ENCODE measurements at places on chromosomes 2 and 18.

DNA sequence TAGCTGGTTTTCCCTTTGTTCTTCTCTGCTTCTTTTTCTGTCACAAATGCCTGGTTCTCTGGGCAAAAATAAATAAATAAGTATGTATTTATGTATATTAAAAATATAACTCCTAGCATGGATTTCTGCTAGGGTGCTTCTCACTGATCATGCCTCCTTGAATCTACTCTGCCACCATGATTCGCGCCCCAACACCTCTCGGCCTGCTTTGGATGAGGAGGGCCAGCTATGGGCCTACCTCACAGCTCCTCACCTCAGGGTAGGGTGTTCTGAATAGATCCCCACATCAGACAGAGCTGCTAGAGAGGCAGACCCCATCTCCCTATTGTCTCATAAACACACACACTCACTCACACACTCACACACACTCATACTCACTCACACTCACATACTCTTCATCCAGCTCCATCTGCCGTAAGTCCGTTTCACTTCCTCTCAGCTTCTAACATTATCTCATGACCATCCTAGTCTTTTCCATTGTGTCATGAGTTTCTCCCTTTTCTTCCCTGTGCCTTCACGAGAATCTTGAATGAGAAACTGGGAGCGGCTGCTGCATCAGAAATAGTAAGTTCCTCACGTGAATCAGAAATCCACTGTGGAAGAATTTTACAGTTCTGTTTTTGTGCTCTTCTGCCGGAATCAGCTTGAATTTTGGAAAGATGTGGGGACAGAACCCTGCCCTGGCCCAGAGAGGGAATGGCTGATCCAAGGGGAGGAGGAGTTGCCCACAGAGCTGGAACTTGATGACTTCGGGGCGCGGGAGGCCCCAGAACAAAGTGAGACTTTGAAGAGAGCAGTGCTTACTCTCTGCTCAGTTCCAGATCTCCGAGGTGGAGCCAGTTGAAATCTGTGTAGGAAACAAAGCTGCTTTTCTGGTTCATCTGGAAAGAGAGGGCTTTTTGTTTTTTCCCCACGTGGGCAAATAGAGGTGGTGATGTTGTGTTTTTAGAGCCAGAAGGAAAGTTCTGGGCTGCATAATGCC is 20.9 kb downstream of the ANXA4 start:
- DNase-seq, result peak; percentile 73

DNA sequence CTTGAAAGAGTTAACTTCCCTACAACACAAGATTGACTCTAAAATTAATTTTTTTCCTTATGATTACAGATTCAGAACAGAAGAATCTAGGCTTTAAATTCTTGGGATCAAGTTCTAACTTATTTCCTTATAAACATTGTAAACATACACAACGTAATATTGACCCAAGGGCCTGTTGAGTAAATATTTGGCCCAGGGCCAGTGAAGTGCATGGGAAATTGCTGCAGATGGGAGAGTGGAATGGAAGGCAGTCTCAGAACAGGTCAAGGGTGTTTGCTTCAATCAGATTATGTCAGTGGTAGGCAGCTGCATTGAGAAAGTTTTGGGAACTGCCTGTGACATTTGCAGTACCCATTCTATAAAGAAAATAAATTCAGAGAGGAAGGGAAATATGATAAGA is 137.6 kb downstream of the MYO1B start:
- no peak for DNase-seq

DNA sequence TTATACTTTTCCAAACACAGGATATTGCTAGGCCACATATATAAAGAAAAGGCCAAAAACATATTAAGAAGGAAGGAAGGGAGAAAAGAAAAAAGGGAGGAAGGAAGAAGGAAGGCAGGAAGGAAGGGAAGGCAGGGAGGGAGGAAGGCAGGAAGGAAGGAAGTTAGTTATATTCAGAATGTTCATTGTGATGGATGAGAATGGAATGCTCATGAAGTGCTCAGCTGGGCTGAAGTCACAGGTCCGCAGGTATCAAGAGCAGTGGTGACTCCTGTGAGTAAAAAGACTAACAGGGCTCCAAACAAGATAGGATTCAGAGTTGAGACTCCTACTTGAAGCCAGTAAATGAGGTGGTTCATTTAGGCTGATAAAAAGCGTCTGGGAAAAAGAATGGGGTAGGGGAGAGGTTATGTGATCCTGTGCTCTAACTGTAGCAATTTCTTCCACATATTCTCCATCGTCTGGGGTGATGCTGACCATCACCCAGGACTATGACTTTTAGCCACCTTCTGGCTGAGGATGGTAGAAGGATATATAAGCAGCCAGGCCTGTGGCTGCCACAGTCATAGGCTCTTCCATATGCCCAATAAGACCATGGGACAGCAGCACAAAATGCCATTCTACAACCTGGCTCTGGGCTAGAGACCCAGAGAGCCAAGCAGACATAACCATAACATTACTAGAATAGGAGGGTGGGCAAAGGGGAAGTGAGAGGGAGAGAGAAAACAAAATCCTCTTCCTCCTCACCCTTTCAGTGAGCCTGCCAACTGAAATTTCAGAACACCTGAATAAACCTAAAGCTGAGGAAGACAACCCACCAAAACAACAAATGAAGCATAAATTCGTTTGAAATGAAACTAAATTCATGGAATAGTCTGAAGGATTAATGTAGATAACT is 173.2 kb downstream of the MYO3B start:
- DNase-seq, result no peak

DNA sequence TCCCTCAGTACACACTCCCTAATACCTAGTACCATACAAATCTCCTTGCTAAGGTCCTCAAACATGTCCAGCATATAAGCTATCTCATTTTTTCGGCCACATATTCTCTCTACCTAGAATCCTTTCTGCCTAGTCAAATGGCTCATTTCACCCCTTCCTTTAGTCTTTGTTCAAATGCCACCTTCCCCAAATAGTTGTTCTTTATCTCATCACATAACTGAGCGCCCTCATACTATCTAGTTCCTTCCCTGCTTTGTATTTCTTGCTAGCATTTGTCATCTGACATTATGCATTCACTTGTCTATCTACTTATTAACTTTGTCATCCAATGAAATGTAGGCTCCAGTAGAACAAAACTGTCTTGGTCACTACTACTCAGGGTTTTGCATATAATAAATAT is 35.5 kb downstream of the RPRD1A start:
- DNase-seq, result no peak

DNA sequence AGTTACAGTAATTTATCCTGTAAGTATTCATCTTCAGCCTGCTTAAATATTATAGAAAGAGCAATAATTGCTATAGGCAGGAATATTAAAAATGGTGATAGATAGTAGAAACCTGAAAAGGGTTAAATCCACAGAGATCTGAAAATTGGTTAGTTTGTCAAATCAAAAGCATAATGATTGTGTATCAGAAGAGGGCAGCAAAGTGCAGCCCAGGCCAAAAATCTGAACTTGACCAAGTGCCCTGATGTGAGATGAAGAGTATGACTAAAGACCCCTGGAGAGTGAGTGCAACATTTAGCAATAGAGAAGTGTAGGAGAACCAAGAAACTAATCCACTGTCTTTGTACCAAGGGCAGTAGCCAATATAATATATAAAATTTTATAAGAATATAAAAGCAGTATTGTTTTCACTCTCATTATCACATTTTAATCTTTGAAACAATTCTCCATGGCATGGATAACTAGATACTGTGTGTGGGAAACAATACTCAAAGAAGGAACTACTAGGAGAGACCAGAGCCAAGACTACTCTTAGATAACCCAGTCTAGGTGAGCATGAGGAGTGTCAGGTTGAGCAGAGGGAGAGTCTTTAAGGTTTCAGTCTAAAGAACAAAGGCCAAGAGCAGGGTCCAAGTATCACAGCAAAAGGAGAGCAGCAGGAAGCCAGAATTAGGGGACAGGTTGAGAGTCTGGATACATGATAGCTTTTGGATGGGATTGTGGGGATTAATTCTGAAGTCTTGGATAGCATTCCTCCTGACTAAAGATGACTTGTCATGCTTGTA is 148.7 kb downstream of the CALCRL start:
- no peak for DNase-seq

GRCh38 chr2:47237375-47238334 is 82.5 kb upstream of the STPG4 start:
- DNase-seq, result no peak

GRCh38 chr2:239255628-239256349 is 145.0 kb downstream of the HDAC4 start:
- peak; percentile 48 for DNase-seq

DNA sequence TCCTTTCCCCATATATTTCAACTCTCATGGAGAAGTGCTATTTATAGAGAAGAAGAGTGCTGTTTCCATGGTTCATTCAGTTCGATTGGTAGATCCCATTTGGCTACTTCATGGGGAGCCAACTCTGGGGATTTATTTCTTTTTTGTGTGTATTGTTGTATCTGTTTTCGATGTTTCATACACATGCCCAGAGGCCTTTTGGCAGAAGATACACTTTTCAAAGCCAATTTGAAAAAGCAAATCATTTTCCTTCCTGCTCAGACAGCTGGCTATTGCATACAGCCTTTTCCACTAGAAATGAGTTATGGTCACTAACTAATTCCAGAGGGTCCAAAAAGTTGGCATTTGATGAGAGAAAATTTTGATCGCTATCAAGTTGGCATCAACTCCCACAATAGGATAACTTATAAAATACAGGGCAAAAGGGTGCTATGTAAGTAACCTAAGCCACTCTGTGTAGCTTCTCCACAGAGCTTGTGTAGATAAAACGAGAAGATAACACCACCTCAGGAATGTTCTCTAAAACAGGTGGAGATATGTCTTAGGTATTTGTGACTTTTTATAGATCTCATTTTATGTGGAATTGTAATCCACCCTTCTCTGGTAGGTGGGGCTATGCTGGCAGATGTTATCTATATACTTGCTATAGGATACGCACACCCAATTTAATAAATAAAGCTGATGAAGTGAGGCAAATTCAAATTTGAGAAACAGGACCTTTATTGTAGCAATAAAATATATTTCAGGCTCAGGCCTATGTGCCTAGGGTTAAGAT is 798.5 kb downstream of the SATB2 start:
- peak; percentile 2 for DNase-seq

DNA sequence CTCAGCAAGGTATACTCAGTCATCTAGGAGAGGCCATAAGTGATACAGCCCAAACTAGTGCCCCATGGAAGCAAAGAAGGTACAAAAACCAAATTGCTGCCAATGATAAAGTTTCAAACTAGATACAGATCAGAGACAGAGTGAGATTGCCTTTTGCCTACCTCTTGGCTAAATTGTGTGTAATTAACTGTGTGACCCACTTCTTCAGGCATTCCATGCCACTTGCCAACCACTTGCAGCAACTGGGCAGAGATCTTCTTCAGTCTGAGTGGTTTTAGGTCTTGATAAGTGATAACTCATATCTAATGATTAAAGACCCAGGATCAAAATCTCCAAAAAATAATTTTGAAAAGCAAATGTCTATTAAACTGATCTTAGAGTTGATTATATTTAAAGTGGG is 21.1 kb upstream of the NABP1 start:
- DNase-seq, result no peak

DNA sequence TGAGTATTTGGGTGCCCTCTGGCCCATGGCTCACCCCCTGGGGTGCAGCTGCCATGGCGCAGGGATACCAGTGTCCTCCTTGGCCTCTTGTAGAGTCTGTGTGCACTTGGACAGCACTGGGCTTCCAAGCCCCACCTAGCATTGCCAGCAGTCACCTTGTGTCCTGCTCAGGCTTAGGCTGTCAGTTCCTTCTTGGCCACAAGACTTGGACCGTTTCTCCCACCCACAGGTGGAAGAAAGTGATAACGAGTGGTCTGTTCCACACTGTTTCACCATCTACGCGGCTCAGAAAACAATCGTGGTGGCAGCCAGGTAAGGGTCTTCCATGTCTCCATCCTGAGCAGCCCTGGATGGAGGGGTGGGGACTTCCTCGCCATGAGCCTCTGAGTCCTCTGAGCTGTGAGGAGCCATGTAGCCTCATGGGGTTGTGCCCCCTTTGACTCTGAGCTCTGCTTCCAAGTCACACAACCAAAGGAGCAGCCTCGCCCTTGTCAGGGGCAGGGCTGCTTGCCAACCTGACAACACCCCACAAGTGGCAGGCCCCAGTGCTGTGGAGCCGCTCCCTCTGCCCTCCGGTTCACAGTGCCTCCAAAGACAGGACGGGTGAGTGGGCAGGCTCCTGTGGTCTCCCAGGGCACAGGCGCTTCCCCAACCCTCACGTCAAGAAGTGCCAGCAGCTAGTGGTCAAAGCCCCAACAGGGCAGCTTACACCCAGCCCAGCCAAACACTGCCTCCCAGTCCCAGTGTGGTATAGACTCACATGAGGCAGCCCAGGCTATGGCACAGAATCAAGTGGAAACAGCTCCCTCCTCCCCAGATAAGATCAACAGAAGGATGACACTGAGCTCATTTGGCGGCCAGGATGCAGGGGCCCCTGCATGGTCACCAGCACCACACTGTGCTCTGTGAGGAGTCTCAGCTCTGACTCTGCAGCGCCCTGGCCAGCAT is 18.4 kb downstream of the STK25 start:
- DNase-seq, result no peak

GRCh38 chr18:36255072-36255698 is 42.3 kb upstream of the FHOD3 start:
- DNase-seq, result no peak

DNA sequence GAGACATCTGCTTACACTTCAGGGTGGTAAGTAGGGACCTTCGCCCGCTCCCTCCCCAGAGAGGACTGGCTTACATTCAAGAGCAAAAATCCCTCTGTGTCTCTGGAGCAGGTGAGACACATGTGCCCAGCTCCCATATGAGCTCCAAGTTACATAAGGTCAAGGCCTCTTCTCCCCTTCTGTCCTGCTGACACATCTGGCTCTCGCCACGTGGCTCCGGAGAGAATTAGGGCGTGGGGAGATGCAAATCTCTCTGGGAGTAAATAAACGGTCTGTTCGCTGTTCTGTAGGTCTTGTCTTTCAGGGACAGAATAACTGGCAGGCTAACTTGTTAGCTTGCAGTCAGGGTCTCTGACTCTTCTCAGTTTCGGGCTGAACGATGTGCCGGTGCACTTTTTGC is 16.2 kb downstream of the MRO start:
- no peak for DNase-seq

DNA sequence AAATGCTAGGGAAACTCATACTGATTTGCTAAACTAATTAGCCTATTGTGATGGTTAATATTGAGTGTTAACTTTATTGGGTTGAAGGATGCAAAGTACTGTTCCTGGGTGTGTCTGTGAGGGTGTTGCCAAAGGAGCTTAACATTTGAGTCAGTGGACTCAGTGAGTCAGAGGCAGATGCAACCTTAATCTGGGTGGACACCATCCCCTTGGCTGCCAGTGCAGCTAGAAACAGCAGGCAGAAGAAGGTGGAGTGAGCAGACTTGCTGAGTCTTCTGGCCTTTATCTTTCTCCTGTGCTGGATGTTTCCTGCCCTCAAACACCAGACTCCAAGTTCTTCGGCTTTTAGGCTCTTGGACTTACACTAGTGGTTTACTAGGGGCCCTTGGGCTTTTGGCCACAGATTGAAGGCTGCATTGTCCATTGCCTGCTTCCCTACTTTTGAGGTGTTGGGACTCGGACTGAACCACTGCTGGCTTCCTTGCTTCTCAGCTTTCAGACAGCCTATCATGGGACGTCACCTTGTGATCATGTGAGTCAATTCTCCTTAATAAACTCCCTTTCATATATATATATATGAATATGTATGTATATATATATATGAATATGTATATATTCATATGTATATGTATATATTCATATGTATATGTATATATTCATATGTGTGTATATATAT is 69.7 kb downstream of the RPRM start:
- no peak for DNase-seq

All from Ammon's horn (tissue), 1 donor.